Stimulated activated CD4-positive, alpha-beta T cell treated with anti-CD3 and anti-CD28 coated beads, TNF-alpha, amount 100 ng/mL, for 4 hours (primary cell): ENCODE measurements at places on chromosomes 2 and 18.

GRCh38 chr2:60589104-60589503 is 35.6 kb upstream of the BCL11A start:
- no peak for DNase-seq

DNA sequence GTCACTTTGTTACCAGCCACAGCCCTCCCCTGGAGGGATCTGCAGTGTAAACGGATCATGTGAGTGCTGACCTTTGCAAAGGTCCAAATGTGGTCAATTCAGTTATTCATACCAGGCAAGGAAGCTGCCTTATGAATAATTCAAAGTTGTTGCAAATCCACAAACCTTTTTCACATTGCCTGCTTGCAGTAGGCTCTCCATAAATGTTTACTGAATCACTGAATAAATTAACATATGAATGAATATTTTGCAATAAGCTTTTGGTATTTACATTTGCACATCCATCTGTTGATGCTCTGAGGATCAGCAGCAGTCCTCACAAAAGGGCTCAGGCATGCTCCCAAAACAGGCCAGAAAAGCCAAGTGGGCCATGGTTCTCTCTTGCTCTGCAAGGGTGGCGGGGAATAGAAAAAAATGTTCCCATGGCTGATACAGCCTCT is 156.8 kb downstream of the VAPA start:
- no peak for DNase-seq

GRCh38 chr2:33139949-33140348 is 193.2 kb downstream of the LTBP1 start:
- no peak for DNase-seq

DNA sequence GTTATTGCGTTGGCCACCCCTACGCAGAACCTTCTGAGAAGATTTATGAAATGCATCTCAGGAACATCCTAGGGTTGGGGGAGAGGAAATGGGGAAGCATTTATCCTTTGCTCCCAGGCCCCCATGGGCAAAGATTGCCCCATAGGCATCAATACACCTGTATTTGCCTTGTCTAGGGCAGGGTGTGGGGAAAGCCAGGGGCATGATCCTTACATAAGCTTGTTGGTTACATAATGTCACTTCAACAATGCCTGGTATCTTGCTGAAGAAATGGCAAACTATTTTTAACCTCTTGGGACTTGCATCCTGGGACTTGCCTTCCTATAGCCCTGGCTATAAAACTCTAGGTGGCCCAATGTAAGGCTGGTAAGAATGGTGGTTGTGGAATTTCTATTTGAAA is 53.9 kb upstream of the SPRED2 start:
- no peak for DNase-seq

DNA sequence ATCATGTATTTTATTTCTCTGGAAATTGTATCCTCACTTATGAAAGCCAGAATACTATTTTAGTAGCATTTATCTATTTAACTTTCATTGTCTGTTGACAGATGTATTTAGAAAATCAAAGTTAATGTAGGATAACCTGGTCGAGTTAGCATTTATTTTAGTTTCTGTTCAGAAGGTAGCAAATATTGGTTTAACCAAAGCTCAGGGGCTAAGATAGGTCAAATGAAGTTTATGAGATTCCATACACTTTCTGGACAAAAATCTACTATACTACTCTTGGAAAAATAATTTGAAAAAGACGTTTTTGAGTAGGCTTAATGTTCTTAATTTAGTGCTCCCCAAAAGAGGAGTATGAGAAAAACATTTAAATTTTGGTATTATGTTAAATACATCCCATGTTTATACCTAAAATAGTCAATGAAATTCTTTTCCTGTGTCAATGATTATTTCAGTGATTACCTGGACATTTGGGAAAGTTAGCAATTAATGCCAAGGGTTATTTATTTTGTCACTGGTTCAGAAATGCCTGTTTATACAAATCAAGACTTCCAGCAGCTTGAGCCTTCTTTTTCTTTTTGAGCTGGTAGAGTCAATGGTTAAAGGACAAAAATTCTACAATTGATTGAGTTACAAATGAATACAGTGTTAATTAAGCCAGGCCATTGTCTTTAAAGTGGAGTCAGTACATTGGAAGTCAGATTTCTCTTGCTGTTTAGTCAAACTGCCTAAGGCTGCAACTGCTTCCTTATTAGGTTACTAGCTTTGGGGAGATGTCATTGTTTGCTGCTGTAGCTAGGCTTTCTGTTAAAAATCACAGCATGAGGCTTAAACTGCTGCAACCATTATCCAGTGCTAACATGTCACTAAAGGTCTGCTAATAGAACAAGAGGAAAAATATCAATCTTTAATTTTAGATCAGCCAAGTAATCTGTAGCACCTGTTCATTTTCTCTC is 182.3 kb downstream of the CAMKMT start:
- no peak for DNase-seq

DNA sequence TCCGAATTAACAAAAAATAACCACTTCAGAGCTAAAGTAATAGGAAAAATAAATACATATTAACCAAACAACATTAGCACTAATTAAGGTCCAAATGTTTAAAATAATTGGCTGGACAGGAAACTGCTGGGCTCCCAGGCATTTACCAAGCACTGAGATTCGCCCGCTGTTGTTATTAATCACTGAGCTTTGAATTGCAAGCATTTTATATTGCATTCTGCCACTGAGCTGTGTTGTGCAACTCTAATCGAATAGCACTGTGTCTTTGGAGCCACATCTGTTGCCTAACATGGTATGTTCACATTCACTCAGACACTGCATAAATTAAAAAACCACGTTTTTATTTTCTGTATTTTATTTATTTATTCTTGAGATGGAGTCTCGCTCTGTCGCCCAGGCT is 88.9 kb downstream of the SOWAHC start:
- DNase-seq = no peak

DNA sequence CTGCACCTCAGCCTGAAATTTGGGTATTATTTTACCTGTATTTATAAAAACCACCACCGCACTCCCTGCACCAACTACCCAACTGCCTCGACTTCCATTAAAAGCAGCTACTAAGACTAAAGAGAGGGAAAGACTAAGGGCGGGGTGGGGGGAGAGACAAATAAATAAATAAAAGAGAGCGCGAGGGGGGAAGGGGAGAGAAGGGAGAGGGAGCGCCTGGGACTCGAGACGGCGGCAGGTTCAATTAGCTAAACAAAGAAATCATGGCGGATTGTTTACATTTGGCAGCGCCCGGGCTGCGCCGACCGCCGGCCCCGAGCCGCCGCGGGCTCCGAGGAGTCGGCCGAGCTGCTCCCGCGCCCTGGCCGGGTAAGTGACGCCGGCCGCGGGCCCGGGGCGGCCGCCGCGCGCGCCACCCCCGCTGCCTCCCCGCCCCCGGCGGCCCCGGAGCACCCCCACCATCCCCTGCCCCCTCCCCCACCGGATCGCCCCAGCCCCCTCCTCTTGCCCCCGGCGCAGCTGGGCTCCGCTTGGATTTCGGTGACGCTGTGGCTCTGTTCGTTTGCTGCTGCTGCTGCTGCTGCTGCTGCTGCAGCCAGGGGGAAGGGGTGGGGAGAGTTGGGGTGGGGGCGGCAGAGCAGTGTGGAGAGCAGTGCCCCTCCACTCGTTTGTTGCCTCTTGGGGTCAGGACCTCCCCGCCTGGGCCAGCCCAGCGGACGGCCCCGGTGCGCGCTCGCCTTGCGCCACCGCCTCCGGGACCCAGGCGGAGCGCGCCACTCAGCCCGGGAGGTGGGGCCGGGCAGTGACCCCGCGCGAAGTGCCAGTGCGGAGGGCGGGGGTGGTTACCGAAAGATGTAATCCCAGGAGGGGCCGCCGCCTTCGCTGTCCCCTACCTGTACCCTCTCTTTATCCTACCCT is 187.2 kb upstream of the FANCL start:
- no peak for DNase-seq

DNA sequence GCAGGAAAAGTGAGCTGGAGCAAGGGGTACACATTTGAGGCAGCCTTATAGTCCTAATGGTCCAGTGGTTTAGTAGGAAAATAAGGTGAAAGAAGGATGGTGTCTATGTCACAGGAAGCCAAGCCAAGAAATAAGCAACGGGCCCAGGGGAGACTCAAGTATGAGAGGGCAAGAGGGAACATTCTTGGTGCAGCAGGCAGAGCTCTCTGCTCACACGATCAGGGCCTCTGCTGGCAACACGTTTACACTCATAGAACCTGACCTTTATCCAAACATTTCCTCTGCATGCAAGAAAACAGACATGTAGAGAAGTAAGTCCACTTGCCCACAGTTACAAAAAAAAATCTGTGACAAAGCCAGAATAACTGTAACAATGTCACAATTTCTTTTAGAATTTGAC is 32.6 kb upstream of the LRRC30 start:
- no peak for DNase-seq

GRCh38 chr2:173488861-173489260 is 134.2 kb downstream of the CDCA7 start:
- no peak for DNase-seq

GRCh38 chr2:207334624-207335371 is 169.1 kb upstream of the KLF7 start:
- no peak for DNase-seq

DNA sequence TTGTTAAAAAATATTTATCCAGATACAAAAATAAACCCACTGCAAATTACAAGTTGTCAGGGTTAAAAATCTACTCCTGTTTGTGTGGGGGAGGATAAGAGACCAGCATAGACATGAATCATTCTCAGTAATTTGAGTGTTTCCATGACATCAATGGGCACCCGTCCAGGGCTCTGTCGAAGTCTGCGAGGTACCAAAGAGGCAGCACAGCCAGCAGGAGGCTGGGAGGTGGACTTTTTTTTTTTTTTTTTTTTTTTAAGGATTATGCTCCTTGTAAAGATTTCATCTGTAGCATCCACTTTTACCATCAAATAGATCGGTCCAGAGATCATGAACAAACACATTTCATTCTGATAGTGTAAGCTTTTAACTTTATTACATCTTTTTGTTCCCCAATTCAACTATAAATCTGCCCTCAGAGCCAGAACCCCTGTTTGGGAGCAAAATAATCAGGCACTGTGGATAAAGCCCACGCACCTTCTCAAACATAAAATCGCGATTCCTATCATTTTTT is 182.0 kb downstream of the TCF4 start:
- no peak for DNase-seq

DNA sequence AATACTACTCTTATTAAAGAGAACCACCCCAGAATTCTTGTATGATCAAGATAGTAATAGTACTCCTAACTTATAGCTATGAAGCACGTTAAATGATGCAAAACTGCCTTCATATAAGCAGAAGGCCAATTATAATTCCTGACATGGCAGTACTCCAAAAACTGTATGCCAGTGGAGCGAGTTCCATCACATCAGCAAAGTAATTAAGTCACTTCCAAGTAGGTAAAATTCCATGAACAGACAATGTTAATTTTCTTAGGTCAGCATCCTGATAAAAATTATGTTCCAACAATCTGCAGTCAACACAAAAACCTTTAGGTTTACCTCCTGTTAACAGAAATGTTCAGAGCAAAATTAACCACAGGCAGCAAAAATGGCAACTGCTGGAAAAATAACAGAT is 136.7 kb downstream of the CDH2 start:
- DNase-seq = no peak

- DNase-seq = no peak
Measured at GRCh38 chr2:235064976-235065375, 113.2 kb downstream of the SH3BP4 start.

- DNase-seq = no peak
Measured at GRCh38 chr18:9285604-9286003, 49.0 kb upstream of the TWSG1 start.

GRCh38 chr2:186887107-186888090 is 38.4 kb upstream of the ZSWIM2 start:
- no peak for DNase-seq

DNA sequence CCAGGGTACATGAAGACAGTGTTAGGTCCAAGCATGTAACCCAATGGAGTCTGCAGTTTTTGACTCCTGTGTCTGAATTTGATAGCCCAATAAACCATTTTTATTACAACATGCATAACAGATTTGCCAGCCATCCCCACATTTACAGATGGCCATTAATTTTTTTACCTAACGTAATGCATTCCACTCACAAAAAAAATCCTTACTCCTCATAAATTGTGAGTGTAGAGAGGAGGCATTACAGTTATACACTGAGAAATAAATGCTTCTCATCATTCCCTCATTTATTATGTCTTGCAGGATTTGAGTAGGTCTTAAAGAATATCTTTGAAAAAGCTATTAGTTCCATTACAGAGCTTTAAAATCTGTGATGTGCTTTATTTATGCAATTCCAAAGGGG is 193.8 kb downstream of the CMPK2 start:
- DNase-seq = no peak

GRCh38 chr2:55887901-55888624 is 35.5 kb downstream of the EFEMP1 start:
- DNase-seq = no peak

- no peak for DNase-seq
Measured at GRCh38 chr2:60958800-60959199, 58.7 kb upstream of the PEX13 start.

GRCh38 chr18:58161659-58162058 is 117.6 kb downstream of the NEDD4L start:
- DNase-seq = no peak

DNA sequence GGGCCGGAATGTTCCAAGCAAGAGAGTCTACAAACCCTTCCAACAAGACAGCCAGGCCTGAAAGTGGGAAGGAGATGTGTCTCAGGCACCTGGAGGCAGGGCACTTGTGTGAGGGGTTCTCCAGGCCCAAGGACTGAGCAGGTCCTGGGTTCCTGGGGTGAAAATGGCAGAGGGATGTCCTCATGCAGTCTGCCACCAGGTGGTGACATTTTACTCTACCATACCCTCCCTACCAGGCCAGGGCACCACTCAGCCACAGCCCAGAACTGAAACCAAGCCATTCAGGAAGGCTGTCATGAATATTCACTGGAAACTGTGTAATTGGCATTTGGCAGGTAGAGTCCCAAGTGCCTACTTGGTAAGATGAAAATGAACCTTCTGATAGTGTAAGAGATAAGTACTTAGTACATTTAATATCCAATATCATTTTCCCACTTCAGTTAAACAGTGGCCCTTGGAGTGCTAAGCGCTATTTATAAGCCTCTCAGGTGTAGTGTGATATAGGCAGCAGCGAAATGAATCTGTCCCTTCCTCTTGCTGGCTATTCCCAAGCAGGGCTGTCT is 185.1 kb downstream of the MYO5B start:
- DNase-seq = peak; percentile 8

- DNase-seq = peak; percentile 32
Measured at GRCh38 chr2:28624793-28625701, 126.6 kb upstream of the PPP1CB start.

DNA sequence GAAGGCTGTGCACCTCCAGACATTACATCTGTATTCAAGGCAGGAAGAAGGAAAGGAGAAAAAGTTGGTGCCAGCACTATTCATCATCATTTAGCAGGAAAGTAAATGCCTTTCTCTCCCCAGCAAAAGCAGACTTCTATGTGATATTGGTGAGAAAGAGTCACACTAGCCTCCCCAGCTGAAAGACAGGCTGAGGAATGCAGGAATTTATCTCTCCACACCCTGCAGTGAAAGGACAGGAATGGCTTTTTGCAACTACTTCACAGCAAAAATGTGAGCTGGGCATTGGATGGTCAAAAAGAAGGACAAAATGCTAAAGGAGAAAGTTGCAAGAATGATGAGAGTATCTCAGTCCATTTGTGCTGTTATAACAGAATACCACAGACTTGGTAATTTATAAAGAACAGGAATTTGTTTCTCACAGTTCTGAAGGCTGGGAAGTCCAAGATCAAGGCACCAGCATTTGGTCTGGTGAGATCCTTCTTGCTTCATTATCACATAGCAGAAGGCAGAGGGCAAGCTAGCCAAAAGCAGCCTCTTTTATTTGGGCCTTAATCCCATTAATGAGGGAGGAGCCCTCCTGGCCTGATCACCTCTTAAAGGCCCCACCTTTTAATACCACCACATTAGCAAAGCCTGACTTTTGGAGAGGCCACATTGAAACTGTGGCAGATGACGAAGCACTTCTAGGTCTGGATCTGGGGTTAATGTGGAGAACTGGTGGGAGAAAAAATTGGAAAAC is 388.1 kb upstream of the SLC14A2 start:
- no peak for DNase-seq
